ENCODE measurements at places on chromosomes 6 and 20.
A peak's percentile ranks its signal among the peaks of the same experiment; 100 is the strongest.

- no peak overlapping the region for H3K4me3 ChIP-seq
- no peaks in the 10 kb centered on the region for H3K36me3 ChIP-seq
Measured at GRCh38 chr6:9632026-9632425, 782.8 kb downstream of the TFAP2A start.

GRCh38 chr6:31728767-31729514 lies at the start of gene DDAH2:
Gene DDAH2 (minus strand): TSS chr6:31729299. CDS start chr6:31729161, 138 bp downstream.
- no peaks in the 10 kb centered on the region for H3K27me3 ChIP-seq
- peak within 1 kb of the TSS; percentile 91 for H3K4me3 ChIP-seq
- H3K36me3 ChIP-seq, result peaks cover 59% of the 10 kb centered on the region
- H3K4me1 ChIP-seq, result peaks cover 72% of the 10 kb centered on the region
- H3K27ac ChIP-seq, result peak within 1 kb of the TSS; percentile 93

- no peaks in the 10 kb centered on the region for H3K27me3 ChIP-seq
- no peak for DNase-seq
- no peak overlapping the region for H3K27ac ChIP-seq
- no peaks in the 10 kb centered on the region for H3K36me3 ChIP-seq
- peaks cover 20% of the 10 kb centered on the region for H3K4me1 ChIP-seq
- H3K4me3 ChIP-seq, result no peak overlapping the region
Measured at GRCh38 chr20:40464731-40465208, 224.3 kb downstream of the MAFB start.

GRCh38 chr6:170023620-170024521 lies 267.0 kb downstream of the DLL1 start:
- H3K36me3 ChIP-seq, result no peaks in the 10 kb centered on the region
- H3K27me3 ChIP-seq, result peaks cover 16% of the 10 kb centered on the region
- H3K4me3 ChIP-seq, result peak overlapping the region; percentile 35
- H3K4me1 ChIP-seq, result peaks cover 6% of the 10 kb centered on the region

DNA sequence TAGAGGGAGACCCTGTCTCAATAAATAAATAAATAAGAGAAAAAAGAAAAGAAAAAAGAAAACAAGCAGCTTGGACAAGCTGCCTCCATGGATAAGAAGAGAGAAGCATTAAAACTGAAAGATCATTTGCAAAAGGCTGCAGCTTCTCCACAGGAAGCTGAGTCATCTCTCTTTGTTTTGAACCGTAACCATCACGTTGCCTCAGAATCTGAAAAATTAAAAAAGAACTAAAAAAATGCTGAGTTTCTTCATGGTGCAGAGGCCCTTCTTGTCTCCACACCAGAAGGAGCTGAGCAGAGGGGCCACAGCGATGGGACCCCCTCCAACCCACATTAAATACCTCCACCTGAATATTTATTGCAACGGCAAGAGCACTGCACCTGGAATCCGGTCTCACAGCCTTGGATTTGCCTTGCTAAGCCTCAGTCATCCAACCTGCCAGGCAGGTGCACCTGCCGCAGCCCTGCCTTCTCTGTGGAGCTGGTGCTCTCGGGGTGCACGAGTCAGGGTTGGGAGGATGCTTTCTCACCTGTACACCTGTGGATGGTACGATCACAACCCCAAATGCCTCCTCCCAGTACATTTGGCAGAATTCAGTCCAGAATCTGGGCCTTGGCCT lies 28.1 kb downstream of the TOX2 start:
- H3K4me1 ChIP-seq, result peaks cover 57% of the 10 kb centered on the region
- H3K4me3 ChIP-seq, result no peak overlapping the region
- DNase-seq, result no peak
- H3K27me3 ChIP-seq, result no peaks in the 10 kb centered on the region

DNA sequence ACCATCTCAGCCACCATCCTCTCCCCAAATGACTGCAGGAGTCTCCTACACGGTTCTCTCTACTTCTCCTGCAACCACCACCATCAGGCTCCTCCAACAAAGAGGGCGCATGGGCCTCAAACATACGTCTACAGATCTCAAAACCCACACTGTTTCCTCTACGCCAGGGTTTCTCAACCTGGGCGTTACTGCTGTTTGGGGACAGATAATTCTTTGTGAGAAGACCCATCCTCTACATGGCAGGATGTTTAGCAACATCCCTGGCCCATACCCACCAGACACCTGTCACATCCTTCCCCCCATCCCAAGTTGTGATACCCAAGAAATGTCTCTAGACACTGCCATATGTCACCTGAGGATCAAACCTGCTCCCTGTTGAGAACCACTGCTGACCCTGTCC lies 45.0 kb downstream of the ELMO2 start:
- DNase-seq, result no peak
- peaks cover 55% of the 10 kb centered on the region for H3K4me1 ChIP-seq
- no peaks in the 10 kb centered on the region for H3K27me3 ChIP-seq
- H3K4me3 ChIP-seq, result no peak overlapping the region
